GM23248 (cell line): ENCODE measurements at places on chromosomes 7 and 10. TPM values are rescaled to one million over a fixed set of nuclear protein-coding genes. Genes with fewer than 3 reads are reported as not detected.

- no peak for DNase-seq
Measured at GRCh38 chr7:22250390-22250789, 106.6 kb downstream of the RAPGEF5 start.

GRCh38 chr10:34723750-34724149 is 91.3 kb downstream of the PARD3 start:
- DNase-seq: peak; percentile 86

- no peak for DNase-seq
Measured at GRCh38 chr7:131726031-131726430, 169.6 kb upstream of the PODXL start.

INA gene
- total RNA-seq: not detected in 2 replicates

DNA sequence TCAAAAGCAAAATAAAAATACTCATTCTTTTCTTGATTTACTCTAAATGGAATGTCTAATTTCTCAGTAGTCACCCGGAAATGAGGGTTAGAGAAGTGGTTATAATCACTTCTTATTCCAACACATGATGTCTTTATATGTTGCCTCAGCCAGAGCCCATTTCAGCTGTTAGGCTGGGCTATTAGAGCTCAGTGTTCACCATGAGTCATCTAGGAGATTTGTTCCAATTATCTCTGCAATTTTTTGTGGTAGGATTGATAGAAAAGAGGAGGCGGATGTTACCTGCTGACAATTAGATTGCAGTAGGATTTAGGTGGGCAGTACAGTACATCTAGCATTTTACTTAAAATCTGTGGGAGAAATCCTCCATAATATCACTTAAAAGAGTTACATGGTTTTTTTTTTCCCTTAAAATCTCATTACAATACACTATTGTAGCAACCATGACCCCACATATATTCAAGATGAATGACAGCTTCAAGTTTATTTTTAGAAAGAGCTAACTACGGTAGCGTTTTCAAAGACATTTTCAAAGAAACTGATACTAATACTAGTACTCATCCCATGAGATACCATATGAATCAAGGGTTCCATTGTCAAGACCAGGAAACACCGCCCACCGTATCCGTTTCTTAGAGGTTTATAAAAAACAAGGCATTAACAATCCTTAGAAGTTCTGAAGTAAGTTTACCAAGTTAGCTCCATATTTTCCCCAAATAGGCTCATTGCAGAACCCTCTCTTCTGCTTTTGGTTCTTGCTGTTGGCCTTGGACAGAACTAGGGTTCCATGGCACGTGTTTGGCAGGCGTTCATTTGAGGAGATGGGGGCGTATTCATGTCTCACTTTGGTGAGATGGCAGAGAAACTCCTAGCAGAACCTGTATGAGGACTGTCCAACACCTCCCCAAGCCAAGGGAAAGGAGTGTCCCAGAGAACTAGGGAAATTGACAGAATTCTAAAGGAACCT is 10.4 kb downstream of the CPA2 start:
- peak; percentile 83 for DNase-seq

GPR26 gene
- total RNA-seq: not detected in 2 replicates

DNA sequence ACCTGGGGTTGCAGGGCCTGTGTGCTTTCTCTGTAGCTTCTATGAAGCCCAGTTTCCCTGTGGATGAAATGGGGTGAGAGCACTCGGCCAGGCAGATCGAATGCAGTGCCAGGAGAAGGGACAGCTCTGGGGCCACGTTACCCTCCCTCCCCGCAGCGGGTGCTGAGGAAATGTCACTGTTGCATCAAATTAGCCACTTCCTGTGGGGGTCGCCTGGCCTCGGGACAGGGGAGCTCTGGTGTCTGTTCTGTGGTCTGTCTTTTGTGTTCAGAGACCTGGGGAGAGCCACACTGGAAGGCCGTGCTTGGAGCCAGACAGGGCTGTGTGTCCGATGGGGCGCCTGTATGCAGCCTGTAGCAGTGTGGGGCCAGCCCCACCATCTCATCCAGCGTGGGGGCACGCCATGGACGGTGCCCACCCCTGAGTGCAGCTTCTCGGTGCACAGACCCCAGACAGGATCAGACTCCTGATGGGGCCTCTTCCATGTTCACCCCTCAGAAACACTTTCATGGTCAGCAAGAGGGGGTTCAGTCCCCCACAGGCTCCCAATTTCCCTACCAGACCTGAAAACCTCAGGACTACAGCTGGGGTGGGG is 13.6 kb downstream of the TTYH3 start:
- no peak for DNase-seq

GRCh38 chr7:15921576-15921975 is 235.1 kb upstream of the MEOX2 start:
- peak; percentile 87 for DNase-seq

- peak; percentile 75 for DNase-seq
Measured at GRCh38 chr7:56062382-56062781, 1.7 kb upstream of the SUMF2 start.

DNA sequence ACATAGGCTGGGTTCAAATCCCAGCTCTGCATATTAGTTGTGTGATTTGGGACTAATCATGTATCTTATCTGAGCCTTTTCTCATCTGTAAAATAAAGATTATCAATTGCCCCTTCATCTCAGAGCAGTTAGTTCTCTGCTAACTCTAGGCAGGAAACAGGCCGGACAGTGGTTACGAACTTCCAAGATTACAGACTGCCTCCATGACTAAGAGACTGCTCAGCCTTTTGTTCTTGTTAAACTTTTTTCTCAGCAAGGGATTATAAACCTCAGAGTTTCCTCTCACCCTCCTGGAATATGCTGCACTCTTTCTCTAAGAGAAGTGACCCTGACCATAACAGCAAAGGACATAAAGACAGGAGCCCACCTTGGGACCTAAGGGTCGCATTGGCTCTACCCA is 52.5 kb upstream of the NFKB2 start:
- DNase-seq: peak; percentile 92

- peak; percentile 93 for DNase-seq
Measured at GRCh38 chr7:137682596-137682995, 164.2 kb downstream of the DGKI start.

DNA sequence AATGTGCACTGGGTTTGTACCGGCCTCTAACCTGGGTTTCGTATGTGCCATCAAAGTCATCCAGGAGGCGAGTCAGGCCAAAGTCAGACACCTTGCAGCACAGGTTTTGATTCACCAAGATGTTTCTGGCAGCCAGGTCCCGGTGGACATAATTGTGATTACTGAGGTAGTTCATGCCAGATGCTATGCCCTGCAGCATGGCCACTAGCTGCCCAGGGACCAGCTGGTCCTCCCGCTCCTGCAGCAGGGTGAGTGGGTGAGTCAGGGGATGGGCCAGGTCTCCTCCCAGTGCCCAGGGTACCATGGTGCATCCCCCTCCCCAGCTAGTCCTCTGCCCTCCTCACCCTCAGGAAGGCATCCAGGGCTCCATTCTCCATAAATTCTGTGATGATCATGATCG is 13.6 kb downstream of the ZYX start:
- no peak for DNase-seq

GRCh38 chr10:20811131-20811530 is 86.0 kb downstream of the NEBL start:
- no peak for DNase-seq

RSPH10B2 gene
- 0.76 TPM in 1 of 2 replicates, not detected in the other for total RNA-seq

GIMAP8 gene
- not detected in 2 replicates for total RNA-seq

DNA sequence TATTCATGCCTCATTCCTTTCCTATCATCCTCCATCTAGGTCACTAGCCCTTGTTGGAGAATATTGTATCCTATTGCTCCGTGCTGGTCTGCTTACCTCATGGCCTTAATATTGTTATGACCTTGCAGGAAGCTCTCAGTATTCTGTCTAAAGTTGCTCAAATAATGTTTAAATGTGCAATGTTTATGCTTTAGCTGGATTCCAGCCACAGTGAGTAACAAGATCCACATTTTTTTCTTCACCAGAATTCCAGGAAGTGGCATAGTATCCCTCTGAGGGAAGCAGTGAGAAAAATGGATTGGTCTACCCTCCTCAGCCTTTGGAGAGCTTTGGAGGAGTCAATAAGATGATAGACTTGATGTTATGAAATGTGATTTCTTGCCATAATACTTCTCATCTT is 402.6 kb downstream of the NRG3 start:
- DNase-seq: no peak

GRCh38 chr7:100213672-100214071 is 6.1 kb upstream of the PVRIG start:
- DNase-seq: no peak

CPA2 gene
- total RNA-seq: not detected in 2 replicates

DNA sequence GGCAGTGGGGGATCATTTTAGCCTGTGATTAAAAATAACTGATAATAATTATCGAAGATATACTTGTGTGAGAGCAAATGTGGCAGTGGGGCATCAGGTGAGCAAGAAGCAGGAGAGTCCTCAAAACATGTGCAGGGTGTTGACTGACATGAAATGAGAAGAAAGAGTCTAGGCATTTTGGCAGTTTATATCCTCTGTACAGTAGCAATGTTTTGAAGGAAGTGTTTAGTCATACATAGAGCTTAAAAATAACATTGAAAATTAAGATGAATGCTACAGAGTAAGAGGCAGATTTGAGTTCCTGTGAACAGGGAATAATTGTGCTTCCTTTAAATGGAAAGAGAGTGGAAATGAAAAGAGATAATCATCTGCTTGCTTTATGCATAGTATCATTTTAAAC is 47.4 kb downstream of the VPS50 start:
- peak; percentile 2 for DNase-seq

ZCWPW1 gene
- total RNA-seq: 0.89 and 1.9 TPM in 2 replicates

DNA sequence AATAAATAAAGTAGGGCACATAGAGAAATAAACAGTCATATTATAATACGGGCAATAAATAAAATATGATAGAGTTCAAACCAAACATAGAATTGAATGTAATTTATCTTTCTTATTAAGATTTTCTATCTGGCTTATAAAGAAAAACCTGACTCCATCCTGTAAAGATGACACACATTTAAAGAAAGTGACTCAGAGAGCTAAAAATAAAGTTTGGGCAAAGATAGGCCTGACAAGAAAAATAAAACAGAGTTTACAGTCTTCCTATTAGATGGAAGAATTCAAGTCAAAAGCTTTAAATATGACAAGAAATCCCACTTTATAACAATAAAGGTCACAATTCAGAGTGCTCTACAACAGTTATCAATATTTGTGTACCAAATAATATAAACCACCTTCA is 580.6 kb downstream of the PHTF2 start:
- peak; percentile 71 for DNase-seq

GRCh38 chr10:43296320-43296719 is 29.5 kb upstream of the RASGEF1A start:
- DNase-seq: no peak

CLRN3 gene
- not detected in 2 replicates for total RNA-seq

DLX6 gene
- not detected in 2 replicates for total RNA-seq

GRCh38 chr7:44645254-44645653 is 38.8 kb downstream of the OGDH start:
- no peak for DNase-seq

- no peak for DNase-seq
Measured at GRCh38 chr7:28685242-28685643, 272.9 kb downstream of the TRIL start.

ITGB1 gene
- 5,235 and 7,382 TPM in 2 replicates for total RNA-seq

DNA sequence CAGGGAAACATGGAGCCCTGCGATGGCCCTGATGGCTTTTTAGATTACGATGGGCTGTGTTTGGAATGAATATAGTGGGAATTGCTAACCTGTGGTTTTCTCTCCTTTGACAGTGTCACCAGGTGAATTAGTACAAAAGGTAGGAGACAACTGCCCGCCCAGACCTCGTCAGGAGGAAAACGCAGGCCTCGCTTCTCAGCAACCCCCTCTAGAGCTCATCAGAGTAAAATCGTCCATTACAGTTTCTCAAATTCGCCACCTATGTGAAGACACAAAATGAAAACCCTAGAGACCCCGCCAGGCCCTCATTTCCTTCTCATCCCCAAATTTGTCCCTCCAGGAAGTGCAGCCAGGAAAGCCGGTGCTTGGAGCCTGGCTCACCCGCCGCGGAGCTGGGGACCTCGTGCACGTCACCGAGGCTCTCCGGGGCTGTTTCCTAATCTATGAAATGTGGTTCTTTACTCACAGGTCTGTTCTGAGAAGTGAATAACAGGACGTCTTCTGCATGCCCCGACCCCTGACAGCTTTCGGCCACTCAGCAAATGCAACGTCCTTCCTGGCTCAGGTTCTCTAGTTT is 143.7 kb downstream of the VIPR2 start:
- DNase-seq: no peak

GRCh38 chr10:72875250-72876055 is 18.1 kb upstream of the OIT3 start:
- peak; percentile 47 for DNase-seq

GFRA1 gene
- 5.0 and 8.1 TPM in 2 replicates for total RNA-seq

- no peak for DNase-seq
Measured at GRCh38 chr7:50762337-50762736, 20.4 kb downstream of the GRB10 start.

DNA sequence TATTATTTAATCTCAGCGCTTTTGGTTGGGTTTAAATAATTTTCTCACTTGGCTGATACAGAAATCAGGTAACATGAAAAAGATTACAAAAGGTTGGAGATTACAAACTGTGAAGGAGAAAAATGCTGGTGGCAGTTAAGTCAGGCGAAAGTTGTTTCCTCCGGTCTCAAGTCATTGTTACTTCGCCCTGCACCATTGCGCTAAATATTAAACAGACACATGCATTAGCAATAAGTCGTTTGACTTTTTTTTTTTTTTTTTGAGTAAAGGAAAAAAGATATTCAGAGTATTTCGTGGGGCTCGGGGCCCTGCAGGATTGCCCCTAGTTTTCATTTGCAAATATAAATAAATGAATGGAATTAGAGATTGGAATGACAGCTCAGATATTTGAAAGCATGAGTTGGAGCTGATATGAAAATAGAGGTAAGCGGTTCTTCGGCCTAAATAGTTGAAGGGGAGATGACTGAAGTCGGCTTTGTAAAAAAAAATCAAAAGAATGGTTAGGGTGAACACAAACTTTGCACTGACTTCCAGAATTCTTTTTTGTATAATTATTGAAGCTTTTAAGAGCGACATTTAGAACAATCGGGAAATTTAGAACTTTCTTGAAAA is 914 bp downstream of the SDHAF3 start:
- DNase-seq: peak; percentile 30

- no peak for DNase-seq
Measured at GRCh38 chr10:96333101-96333500, 25.7 kb downstream of the OPALIN start.

GRCh38 chr7:129559564-129559963 is 52.0 kb upstream of the NRF1 start:
- no peak for DNase-seq

GRCh38 chr7:6628045-6628444 is 9.1 kb upstream of the ZNF316 start:
- DNase-seq: no peak

MMD2 gene
- total RNA-seq: not detected in 2 replicates
